ENCODE measurements at places on chromosomes 1 and 21.

- DNase-seq = no peak
These were observed 257.2 kb downstream of the TTLL7 start for GRCh38 chr1:83741770-83742169.

DNA sequence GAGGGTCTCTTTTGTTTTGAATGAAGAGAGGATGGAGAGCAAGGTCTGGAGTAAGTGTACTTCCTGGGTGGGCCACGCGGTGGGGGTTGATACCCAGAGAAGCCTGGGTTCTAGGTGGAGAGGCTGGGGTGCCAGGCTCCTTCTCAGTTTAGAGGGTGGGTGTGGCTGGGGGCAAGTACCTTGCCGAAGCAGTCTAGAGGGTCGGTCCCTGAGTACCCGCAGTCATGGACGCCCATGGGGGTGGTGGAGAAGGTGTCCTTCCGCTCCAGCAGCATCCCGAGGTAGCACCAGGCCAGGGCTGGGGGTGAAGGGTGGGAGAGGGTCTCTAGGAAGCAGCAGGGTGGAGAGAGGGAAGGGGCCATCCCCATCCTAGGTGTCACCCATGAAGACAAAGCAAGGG, 14.3 kb downstream of the TTC22 start:
- DNase-seq = no peak

DNA sequence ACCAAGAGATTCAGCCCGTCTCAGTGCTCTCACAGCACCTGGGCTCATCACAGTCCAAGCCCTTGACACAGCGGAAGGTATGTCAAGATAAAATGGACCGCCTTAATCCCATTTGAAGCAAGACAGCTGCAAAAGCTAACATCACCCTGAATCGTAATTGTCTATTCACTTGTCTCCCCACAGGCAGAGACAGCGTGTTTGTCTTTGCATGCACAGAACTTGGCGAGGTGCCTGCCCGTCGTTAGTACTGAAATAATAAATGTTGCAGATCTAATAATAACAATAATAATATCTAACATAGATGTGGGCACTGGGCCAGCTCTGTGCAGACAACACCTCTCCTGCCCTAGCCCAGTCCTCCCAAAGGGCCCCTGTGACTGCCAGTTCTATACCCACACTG, 271.7 kb downstream of the NPHP4 start:
- DNase-seq = no peak

GRCh38 chr1:22665752-22666151, 12.7 kb downstream of the C1QB start:
- DNase-seq = peak; percentile 85

DNA sequence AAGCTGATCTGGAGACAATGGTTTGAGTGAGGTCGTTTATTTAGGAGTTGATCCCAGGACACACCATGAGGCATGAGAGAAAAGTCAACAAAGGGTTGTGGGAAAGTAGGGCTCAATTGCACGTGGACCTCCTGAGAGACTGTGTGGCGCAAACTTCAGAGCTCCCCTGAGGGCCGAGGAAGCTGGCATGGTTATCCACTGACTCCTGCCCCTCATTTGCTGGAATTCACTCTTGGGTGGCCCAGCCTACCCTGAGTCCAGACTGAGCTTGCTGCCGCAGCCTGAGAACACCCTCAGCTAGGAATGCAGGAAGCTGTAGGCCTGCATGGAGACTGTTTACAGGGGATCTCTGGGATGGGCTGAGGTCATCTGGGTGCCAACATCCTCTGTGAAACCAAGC, 301.0 kb downstream of the RWDD3 start:
- peak; percentile 43 for DNase-seq

All from endodermal cell (in vitro differentiated cells).